Stimulated activated CD8-positive, alpha-beta memory T cell treated with anti-CD3 and anti-CD28 coated beads, Interleukin-4, amount 100 ng/mL, for 1 hour (primary cell): ENCODE measurements at places on chromosomes 1 and 21.

DNA sequence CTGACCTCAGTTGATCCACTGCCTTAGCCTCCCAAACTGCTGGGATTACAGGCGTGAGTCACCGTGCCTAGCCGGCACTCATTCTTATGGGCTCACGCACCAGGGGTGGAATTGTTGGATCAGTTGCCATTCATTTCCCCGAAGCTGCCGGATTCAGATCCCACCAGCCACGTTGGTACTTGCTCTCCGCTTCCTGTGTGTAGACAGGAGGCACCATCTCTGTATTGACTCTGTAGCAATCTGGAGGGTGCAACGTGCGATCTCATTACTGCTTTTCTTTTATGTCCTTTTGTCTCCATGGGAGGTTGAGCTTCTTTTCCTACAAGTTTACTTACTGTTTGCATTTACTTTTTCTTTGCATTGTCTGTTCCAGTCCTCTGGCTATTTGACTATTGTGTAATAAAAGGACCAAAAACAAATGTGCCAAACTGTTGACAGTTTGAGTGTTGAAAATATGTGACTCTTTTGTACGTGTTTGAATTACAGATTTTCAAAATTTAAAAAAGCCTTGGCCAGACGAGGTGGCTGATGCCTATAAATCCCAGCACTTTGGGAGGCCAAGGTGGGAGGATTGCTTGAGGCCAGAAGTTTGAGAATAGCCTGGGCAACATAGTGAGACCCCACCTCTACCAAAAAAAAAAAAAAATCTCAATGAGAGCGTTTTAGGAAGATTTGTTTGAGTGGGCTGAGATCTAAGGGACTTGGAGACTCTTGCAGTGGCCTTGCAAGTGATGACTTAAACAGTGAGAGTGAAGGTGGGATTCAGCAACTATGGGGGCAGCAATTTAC lies 39.1 kb downstream of the SPSB1 start:
- DNase-seq, result no peak

GRCh38 chr21:40235528-40235927 lies 368.3 kb downstream of the PCP4 start:
- no peak for DNase-seq

DNA sequence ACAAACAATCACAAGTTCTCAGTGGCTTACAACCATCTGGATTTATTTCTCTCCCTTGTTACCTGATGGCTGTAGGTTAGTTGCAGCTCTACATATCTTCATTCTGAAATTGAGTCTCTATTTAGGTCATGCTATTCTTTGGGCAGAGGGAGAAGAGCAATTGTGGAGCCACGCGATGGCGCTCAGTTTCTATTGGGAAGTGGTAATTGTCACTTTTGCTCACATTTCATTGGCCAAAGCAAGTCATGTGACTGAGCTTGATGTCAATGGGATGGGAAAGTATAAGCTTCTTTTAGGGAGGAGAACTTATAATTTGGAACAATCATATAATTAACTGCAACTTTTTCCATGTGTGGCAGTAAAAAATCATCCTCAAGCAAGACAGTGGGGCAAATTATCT lies 166.5 kb downstream of the LMO4 start:
- no peak for DNase-seq

DNA sequence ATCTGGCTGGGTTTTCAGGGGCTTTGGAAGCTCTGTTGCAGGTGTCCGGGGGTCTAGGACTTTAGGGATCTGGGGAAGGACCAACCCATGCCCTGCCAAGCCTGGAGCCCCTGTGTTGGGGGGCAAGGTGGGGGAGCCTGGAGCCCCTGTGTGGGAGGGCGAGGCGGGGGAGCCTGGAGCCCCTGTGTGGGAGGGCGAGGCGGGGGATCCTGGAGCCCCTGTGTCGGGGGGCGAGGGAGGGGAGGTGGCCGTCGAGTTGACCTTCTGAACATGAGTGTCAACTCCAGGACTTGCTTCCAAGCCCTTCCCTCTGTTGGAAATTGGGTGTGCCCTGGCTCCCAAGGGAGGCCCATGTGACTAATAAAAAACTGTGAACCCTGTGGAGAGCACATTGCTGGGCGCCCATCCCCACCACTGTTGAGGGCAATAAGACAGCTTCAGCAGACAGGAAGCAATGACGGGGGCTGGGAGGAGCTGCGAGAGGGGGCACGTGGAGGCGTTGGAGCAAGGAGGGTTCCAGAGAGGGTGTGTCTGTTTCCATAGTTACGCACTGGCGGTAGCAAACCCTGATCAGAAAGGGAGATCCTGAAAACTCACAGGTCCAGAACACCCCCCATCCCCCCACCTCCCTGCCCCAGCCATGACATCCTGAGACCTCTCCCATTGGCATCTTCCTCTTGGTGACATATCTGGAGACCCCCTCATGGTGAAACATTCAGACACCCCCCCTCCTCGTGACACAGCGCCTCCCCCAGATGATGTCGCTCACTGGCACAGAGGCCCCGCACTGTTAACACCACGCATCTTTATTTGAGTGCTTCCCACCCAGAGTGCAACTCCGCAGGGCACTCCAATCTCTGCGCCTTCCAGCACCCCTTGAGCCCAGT lies 8.4 kb downstream of the MYBPH start:
- DNase-seq, result no peak

GRCh38 chr21:31597683-31598082 lies 61.8 kb upstream of the SOD1 start:
- DNase-seq, result no peak

DNA sequence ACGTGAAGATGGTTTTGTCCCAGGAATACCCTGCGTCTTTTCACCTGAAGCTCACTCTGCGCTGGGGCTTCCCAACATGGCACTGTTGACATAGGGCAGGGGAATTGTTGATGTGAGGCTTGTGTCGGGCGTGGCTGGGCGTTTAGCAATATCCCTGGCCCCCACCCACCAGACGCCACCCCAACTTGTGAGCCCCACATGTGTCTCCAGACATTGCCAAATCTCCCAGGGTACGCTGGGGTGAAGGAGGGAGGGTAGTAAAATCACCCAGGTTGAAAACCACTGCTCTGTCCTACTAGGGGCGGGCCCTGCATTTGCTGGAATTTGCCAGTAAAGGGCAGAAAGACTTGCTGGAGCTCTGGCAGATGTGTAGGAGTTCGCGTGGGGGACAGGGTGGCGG lies 36.0 kb downstream of the SPSB1 start:
- no peak for DNase-seq

DNA sequence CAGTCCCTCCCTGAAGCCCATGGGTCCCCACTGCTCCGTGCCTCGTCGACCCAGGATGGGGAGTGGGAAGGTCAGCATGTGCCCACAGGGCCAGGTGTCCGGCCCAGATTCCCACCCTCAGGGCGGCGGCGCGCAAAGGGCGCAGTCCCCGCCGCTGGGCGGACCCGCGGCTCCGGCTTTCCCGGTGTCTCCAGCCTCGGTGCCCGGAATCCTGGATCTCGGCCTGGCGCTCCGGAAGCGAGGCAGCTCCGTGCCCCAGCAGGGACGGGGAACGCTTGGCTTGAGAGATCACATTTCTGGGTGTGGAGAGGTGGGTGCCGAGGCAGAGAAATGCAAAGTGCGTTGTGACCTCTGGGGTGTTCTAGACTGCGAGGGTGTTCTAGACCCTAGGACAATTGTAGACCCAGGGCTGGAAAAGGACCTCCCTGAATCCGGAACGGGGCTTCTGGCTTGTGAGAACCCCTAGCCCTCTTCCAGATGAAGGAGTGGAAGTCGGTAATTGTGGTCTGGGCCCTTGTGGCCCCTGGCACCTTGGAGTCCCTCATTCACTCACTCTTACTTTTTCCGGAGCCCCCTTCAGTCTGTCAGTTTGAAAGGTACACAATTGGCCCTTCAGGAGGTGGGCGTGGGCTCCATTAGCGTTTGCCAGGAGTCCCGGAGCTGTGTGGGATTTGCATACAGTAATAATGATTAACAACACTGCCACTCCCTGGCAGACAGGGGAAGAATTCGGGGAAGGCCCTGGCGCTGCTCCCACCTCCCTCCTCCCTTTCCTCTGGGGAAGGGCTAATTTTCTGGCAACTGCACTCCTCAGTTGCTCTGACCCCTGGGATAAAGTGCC lies 1.6 kb upstream of the KCND3 start:
- DNase-seq, result no peak

DNA sequence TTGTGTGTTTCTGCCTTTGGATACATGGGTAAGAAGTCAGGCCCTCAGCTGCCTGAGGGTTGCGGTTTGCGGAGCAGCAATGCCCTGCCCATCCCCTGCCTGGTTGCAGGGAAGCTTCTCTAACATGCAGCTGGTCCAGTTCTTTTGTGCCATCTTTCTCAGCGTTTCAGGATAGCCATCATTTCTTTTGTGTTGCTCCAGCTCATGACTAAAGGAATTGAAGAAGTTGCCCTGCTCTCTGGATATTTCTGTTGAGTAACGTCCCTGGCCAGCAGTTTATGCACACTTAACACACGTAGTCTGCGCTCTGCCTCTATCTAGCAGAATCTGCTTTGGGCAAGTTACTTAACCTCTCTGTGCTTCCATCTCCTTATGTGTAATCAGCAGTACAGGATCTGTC lies 62.1 kb downstream of the DOP1B start:
- no peak for DNase-seq

GRCh38 chr21:44466351-44466954 lies 11.1 kb downstream of the LRRC3 start:
- no peak for DNase-seq

GRCh38 chr1:71918630-71919029 lies 363.7 kb downstream of the NEGR1 start:
- no peak for DNase-seq

DNA sequence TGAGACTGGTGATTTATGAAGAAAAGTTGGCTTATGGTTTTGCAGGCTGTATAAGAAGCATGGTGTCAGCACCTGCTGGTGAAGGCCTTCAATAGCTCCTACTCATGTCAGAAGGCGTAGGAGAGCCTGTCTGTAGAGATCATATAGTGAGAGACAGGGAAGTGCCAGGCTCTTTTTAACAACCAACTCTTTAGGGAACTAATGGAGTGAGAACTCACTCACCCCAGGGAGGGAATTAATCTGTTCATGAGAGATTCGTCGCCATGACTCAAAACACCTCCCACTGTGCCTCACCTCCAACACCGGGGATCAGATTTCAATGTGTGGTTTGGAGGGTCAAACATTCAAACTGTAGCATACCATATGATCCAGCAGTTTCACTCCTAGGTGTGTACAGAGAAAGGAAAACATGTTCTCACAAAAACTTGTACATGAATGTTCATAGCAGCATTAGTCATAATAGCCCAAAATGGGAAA lies 72.6 kb downstream of the TTC3 start:
- DNase-seq, result no peak

GRCh38 chr1:10684221-10684620 lies 112.2 kb downstream of the CASZ1 start:
- DNase-seq, result no peak

GRCh38 chr1:172398970-172399755 lies 21.3 kb upstream of the C1orf105 start:
- DNase-seq, result no peak

GRCh38 chr1:183391863-183392262 lies 26.3 kb downstream of the NMNAT2 start:
- no peak for DNase-seq

DNA sequence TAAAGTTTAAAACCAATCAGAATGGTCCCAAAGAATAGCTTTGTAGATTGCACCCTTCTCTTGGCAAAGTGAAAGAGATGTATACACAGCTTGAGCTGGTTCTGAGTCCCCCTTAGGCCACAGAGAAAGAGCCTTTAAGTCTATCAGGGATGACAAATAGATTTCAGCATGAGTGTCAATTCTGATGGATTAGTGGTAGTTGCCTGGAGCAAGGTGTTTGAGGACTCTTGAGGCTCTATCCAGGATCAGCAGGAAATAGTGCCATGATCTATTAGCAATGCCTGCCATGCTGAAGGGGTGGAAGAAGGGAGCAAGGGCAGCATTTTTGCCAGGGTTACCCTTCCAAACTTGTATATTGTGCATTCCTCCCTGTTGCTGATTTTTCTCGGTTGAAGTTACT lies 116.6 kb downstream of the ATG4C start:
- DNase-seq, result no peak

- DNase-seq, result no peak
These were observed 66.3 kb downstream of the MAP3K7CL start for GRCh38 chr21:29196670-29197191.

DNA sequence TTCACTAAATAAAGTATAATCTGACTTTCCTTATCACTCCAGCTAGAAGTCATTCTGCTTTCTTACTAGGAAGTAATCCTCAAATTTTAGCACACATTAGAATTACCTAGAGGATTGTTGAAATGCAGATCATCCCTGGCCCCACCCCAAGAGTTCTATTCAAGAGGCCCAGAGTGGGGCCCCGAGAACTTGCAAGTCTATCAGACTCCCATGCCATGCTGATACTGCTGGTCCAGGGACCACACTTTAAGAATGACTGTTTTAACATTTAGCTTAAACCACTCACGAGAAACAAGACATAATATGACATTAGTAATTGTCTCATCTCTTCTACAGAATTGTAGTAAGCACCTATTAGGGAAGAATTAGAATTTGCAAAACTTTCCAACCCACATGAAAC lies 7.7 kb upstream of the SYNJ1 start:
- DNase-seq, result no peak

DNA sequence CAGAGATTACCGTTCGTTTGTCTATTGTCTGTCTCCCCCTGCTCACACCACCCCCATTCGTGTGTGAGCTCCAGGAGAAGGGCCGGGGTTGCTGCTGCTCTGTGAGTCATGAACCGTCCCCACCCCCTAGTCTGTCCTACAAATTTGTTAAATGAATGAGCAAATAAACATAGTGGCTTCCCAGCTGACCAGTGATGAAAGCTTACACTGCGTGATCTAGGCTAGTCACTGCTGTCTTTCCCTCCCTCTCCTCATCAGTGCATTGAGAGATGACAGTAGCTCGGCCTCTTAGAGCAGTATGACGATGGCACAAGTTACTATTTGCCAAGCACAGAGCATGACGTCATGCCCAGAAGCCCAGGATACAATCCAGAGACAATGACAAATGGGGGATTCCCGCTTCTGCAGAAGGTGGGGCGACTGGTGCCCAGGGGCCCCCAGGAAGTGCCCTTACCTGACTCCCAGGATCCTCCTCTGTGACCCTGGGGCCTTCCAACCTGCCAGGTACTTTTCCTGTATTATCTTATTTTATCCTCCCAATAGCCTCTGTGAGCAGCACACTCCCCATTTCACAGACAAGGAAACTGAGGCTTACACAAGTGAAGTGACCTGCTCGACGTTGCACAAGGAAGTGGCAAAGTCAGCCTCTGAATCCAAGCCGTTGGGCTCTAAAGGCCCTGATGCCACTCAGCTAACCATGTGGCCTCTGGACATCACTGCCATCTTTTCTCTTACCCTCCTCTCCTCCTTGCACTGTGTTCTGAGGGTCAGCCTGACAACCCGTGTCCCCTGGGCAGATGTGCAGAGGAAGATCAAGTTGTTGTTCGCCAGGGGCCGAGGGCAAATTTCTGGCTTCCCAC lies 8.6 kb upstream of the EPHA2 start:
- DNase-seq, result no peak
